Stimulated activated CD8-positive, alpha-beta memory T cell treated with anti-CD3 and anti-CD28 coated beads, Interleukin-7, amount 100 ng/mL, for 1 hour (primary cell): ENCODE measurements at places on chromosomes 5 and 9.

DNA sequence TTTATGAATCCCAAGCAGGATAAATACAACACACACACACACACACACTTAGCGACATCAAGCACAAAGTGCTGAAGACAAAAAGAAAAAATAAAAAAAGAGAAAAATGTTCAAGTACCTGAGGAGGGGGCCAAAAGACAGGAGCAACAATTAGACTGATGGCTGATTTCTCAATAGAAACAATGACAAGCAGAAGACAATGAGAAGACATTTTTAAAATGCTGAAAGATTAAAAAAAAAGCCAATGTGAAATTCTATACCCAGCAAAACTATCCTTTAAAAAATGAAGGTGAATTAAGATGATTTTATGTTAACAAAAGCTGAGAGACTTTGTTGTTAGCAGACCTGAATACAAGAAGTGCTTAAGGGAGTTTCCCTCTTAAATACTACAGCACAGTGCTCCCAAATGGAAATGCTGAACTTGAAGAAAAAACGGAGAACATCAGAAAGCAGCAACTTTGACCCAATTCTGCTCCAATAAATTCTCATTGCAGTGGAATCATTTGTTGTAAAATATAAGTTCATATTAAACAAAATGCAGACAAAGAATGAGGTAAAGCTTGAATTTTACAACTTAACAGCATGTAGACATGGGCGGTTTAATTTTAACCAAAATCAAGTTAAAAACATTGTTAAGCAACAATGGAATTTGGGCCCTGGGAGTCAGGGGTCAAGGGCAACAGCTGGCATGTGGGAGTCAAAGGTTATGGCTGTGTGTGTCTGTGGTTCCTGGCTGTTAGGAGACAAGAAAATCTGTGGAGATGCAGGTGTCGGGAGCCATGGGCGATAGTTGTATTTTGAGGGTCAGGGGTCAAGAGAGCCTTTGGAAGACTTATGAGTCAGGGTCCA, 776 bp upstream of the RANBP17 start:
- no peak for DNase-seq

DNA sequence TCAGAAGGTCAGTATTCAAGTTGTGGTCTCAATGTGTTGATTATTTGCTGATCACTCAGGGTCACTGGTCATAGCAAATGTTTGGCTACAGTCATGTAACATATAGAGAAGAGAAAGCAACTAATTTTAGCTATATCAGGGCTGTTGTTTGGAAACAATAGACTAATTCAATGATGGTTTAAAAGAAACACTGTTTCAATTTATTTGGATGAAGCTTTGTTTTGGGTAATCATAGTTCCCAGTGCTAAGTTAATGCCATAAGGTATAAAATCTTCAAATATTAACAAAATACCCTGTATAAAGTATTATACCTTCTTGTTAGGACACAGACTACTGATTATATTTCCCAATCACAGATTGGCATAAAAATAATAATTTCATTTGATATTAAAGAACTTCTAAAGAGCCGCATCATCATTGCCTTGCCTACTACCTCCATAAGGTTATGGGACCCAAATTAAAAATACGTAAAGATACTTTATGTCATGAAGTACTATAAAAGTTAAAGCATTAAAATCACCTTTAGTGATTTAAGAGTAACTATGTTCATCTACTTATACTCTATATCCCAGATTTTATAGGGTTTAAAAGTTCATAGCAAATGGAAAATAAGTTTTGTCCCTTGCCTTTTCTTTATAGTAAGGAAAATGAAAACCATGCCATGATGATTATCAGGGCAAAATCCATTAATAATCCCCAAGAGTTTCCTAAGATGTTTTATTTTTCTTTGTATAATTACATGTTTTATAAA, 6.0 kb downstream of the NR3C1 start:
- no peak for DNase-seq

- DNase-seq, result no peak
Measured at GRCh38 chr5:93588352-93589151, 5.5 kb downstream of the NR2F1 start.

- DNase-seq, result peak; percentile 78
Measured at GRCh38 chr5:5494489-5495402, 72.3 kb downstream of the ICE1 start.

- DNase-seq, result no peak
Measured at GRCh38 chr5:136132087-136132486, 558 bp upstream of the SMAD5 start.

DNA sequence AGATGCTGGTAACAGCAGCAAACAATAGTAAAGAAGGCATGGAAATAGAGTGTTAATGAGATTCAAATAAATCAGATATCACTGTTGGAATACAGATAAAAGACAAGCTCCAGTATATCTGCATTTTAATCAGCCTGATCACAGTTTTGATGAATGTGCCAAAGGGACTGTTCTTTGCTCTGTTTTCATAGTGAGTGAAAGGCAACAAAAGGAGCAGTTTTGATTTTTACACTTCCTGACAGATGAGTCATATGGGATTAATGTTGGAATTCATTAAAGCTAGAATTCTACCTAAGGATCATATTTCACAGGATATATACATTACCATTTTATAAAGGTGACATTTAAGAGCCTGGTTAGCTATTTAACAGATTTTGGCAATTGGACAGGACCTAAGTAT, 743.3 kb upstream of the PTPRD start:
- no peak for DNase-seq

GRCh38 chr5:28046596-28046995, 1008.2 kb upstream of the CDH9 start:
- DNase-seq, result no peak

DNA sequence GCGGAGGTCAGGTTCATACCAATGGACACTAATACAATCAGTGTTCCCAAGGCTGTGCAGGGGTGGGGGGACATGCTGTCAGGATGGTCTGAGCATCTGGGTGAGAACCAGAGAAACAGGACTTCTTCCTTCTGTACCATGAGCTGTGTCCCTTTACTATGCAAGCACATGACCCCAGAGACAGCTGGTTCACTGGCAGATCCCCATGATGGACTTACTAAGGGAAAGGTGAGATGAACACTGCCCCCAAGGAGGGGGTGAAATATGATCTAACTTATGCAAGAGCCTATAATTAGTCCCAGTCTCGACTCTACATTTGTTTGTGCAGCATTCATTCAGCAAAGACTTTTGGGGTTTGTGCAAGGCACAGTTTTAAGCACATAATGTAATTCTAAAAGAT, 91.4 kb downstream of the LIFR start:
- DNase-seq, result no peak

DNA sequence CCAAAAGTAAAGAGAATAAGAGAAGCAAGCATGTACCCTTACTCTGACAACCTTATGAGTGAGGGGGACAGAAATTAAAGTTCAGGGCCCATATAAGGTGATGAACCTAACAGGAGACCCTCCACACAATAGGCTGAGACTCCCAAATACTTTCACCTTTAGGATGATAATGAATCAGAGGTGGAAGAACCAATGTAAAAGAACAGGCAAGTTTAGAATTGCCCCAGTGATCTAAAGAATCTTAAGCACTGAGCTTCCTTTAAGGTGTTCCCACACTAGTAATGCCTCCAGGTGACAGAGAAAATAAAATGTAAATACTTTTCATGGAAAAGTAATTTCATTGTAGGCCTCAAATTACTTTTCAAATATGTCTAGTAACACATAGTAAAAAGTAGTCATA, 8.2 kb upstream of the FAM151B start:
- no peak for DNase-seq

- DNase-seq, result no peak
Measured at GRCh38 chr5:67085616-67086015, 111.0 kb downstream of the CD180 start.

GRCh38 chr5:56317923-56318561, 84.9 kb upstream of the ANKRD55 start:
- DNase-seq, result no peak

DNA sequence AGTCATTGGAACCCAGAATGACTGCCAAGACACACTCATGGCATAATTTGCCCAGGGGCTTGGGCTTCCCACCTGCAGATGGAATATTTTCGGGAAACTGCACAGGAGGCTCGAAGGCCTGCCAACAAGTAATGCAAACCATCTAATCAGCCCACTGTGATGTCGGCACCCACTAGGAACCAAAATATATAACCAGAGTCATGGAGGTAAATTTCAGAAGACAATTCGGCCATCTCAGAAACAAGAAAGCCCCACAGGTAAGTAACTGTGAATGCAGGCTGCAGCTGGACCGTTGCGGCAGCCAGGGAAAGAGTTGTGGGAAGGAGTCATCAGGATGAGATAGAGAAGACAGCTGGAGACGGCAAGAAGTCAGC, 264.4 kb downstream of the SYK start:
- no peak for DNase-seq

DNA sequence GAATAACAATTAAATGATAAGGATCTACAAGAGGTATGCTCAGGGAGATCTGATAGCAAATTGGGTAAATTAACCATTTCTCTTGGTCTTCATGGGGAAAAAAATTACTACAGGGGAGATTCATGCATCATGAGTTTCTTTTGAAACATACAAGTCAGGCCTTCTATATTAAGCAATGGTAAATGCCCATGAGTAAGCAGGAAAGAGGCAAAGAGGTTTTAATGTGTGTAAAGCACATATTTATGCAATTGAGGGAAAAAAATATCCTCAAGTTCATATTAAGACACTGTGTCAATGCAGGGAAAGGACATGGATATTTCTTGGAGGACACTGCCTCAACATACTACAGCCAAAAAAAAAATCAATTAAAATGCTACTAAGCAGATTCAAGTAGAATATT, 73.4 kb upstream of the NR4A3 start:
- DNase-seq, result no peak
